ENCODE measurements at places on chromosomes 5 and 9.
A peak's percentile ranks its signal among the peaks of the same experiment; 100 is the strongest.

- no peak for DNase-seq
Observed at GRCh38 chr5:126811515-126812198, 34.7 kb downstream of the LMNB1 start.

GRCh38 chr5:854217-854616, 3.4 kb upstream of the ZDHHC11 start:
- no peak for DNase-seq

DNA sequence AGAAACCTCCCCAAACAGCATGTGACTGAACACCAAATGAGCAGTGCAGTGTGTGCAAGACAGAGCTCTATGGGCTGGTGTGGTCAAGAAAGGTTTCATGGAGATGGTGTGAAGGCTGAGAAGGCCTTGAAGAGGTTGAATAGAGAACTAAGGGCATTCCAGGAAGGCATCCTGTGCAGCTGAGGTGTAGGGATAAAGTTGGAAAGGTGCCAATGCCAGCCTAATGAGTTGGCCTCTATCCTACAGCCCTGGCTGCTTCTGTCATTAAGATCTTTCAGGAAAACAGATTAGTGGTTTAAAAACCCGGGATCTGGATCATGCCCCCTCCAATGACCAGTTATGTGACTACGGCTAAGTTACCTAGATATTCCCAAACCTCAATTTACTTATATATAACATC, 4.0 kb downstream of the HDAC3 start:
- no peak for DNase-seq

- no peak for DNase-seq
Observed at GRCh38 chr9:135023088-135023785, 64.2 kb upstream of the OLFM1 start.

DNA sequence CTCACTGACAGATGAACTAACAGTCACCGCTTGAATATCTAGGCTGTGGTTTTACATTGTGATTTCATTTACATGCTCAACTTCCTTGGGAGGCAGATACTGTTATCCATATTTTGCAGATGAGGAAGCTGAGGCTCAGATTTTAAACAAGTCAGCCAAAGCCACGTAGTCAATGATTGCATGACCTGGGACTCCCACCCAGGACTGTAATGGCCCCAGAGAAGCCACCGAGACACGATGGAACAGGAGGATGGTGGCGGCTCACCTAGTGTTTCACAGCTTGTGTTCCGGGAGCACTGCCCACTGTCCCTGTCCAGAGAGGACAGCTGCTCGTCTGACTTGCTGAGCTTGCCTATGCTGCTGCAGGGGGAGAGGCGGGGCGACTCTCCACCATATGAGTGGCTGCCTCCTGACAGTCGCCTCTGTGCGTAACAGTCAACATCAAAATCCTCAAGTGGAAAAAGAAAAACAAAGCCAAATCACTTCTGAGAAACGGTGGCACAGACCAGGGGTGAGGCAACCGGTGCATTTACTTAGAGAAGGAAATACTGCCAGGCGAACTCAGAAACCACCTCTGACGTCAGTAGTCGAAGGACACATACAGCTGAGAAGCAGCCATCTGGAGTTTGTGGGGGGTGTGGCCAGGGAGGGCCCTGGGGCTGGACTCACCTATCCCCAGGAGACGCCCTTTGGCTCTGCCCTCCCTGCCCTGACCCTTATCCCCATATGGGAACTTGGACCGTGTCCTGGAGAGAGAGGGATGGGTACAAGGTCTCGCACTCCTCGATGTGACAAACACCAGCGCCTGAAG, 82.5 kb downstream of the PRRT1B start:
- DNase-seq, result peak; percentile 8

- no peak for DNase-seq
Observed at GRCh38 chr5:89262030-89262429, 379.0 kb upstream of the MEF2C start.

- DNase-seq, result no peak
Observed at GRCh38 chr9:21477466-21477865, 4.6 kb downstream of the IFNE start.

GRCh38 chr9:2263665-2264064, 248.5 kb downstream of the SMARCA2 start:
- no peak for DNase-seq

DNA sequence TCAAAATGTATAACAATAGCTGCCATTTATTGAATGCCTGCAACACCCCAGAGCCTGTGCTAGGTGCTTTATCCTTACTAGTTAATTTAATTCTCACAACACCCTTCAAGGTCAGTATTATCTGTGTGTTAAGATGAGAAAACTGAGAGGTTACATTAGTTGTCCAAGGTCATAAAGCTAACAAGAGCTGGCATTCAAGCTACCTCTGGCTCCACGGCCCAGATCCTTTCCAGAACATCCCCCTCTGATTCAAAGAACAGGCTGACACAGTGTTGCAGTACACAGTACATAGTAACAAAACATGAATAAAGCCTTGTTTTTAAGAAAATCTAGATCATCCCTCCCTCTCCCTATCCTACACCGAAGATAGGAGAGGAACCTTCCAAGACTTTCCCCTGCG, 9.4 kb upstream of the FRMPD1 start:
- no peak for DNase-seq

- no peak for DNase-seq
Observed at GRCh38 chr5:89069591-89069990, 186.6 kb upstream of the MEF2C start.

- no peak for DNase-seq
Observed at GRCh38 chr5:140295414-140295813, 7.5 kb downstream of the PFDN1 start.

DNA sequence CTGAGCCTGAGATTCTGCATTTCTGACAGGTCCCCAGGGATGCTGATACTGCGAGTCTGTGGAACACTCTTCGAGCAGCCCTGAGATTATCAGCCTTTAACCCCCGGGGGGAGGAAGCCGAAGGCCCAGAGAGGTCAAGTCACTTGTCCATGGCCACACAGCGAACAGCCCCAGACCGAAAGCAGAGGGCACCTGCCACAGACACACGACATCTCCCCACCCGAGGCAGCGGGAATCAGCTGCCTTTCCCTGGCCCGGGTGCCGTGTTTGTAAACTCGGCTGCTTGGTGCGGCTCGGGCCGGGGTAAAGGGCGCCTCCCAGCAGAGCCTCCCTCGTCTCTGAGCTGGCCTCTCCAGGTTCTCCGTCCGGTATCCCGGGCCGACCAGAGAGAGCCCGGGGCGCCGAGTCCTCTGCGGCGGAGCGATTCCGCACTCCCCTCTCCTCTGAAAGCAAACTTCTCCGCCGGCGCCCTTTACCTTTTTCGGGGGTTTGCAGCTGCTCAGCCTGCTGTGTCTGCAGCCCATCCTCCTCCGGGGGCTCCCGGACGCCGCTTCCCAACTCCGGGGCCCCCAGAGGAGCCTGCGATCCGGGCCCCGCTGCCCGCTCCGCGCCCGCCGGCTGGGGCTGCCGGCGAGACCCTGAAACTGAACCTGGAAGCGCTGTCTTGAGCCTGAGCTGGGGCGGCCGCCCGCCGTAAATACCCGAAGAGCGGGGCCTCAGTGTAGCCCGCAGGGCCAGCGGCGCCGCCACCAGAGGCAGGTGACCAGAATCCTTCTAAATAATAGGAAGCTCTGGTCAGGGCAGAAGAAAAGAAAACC, at the start of gene CCDC69:
CCDC69 (minus strand) TSS at position 646 of the 818 bp plus-strand sequence; CDS start at position 524, 122 bp downstream.
- peak; percentile 44 for DNase-seq

DNA sequence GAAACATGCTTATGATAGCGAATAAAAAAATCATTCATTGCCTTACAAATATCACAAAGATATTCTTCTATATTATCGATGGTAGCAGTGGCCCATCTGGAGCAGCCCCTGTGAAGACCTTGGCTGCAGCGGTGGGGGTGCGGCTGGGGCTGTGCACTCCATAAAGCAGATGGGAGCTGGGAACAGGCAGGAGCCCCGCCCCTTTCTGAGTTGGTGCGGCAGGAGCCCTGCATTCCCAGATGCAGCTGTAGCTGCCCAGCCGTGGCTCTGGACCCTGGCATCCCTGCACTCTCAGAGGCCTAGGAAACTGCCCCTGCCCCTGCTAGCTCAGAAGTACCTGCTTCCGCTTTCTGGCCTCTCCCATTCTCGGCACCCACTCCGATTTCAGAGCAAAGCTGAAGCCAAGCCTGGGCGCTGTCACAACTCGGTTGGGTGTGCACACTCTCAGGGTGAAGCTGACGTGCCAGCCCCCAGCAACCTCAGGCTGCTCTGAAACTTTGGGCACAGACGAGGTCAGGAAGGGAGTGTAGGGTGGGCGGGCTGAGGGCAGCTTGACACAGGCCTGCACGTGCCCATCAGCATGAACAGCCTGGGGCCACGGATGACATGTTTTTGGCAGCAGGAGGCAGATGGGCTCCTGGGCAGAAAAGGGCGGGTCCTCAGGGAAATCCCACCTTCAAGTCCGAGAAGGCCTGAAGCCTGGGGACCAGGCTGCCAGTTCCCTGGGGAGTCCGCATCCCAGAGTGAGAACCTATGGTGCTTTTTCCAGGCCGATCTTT, 1440.8 kb upstream of the ACO1 start:
- DNase-seq, result no peak

DNA sequence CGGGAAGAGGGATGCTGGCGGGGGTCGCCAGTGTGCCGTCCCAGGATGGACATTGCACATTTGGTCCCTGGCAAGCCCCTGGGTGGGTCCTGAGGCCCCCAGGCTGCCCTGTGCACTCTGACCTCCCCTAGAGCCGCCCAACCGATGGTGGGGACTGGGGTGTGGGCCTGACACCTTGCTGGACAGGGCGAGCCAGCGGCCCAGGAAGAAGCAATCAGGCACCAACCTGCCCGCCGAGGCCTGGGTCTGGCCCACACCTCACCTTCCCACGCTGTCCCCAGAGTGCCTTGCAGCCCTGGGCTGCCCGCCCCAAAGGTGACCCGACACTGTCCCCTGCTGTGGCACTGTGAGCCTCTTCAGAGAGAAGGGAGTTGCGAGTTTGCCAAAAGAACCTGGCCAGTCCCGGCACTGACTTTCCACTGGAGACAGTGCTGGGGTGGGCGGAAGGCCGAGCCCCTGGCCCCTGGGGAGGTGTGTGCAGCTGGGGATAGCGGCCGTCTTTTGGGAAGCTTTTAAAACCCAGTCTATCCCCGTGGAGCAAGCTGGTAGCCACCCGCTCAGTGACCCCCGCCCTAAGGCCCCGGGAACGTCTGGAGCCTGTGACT, 12.0 kb upstream of the NRARP start:
- no peak for DNase-seq

DNA sequence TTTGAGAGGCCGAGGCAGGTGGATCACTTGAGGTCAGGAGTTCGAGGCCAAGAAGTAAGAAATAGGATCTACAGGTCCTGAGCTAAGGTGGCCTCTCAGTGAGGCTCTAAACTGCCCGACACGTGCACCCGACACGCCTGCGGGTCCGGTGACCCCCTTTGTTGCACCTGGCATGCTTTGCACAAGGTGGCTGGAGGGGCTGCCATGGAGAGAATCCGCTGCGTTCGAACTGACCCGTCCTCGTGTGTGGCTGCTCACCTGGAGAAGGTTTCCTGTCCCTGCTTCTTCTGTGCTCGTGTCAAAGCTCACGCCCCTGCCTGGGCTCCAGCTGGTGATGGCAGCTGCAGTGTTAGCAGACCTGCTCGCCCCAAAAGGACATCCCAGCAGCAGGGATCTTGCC, 5.7 kb upstream of the OLFM1 start:
- no peak for DNase-seq

- DNase-seq, result no peak
Observed at GRCh38 chr5:124302533-124302932, 443.9 kb downstream of the ZNF608 start.

GRCh38 chr9:95649801-95650213, 133.0 kb upstream of the PTCH1 start:
- DNase-seq, result no peak

GRCh38 chr9:102054811-102055210, 316.4 kb upstream of the GRIN3A start:
- DNase-seq, result no peak

DNA sequence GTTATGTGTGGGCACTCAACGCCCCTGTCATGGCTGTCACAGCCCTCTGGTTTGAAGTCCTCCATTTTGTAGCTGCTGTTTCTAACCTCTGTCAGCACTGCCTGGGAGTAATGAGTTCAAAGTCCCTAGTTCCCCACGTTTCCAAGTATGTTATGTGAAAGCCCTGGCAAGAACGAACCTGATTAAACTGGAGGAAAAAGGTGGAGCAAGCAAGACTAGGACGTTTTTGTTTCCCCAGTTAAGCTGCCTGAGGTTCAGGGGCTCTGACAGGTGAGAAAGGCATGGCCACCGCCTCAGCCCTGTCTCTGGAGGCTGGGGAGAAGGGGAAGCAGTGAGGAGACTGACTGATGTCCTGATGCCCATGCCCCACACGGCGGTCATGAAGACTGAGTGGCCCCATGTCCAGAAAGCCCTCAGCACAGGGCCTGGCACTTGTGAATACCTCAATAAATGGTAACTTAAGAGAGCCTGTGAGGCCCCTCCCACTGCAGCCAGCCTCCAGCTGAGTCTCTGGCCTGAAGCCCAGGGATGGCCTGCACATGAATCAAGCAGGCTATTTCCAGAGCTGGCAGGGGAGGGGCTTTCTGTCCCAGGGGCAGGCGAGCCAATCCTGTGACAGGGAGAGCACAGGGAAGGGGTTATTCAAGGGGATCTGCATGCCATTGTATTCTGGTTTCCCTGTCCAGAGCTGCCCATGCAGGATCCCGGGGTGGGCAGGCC, 61.8 kb downstream of the PFDN1 start:
- DNase-seq, result no peak

DNA sequence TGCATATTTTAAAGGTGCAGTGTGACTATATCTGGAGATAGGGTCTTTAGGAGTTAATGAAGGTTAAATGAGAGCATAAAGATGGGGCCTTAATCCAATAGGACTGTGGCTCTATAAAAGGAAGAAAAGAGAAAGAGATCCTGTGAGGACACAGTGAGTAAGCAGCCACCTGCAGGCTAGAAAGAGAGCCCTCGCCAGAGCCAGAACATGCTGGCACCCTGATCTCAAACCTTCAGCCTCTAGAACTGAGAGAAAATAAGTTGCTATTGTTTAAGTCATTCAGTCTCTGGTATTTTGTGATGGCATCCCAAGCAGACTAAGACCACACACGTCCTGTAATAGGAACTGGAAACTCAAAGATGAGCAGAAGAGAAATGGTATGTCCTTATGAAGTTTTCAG, 41.0 kb downstream of the RNF180 start:
- no peak for DNase-seq

DNA sequence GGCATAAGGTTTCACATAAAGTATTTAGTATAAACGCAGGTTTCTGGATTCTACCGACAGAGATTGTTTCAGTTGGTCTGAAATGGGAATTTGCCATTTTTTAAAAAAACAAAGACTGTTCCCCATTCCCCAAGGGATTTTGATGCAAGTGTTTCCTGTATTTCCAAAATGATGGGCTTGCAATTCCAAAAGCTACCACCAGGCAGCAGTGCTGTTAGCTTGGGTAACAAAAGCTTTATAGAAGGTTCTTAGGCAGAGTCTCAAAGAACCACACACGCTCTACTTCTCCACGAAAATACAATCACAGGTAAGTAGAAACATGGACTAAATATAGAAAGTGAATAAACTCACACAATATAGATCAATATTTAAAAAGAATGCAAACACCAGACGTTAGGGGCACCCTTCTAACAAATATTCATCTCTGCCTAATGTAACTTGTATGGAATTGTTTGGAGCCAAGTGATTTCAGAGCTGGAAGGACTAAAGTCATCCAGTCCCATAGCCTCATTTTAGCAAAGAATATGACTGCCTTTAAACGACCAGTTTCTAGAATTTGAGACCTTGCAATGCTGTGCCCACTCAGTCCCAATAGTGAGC, 154.3 kb downstream of the SPOCK1 start:
- DNase-seq, result no peak

- no peak for DNase-seq
Observed at GRCh38 chr5:31964007-31964360, 210.1 kb downstream of the GOLPH3 start.
